ENCODE measurements at places on chromosomes 11 and 22.
A peak's percentile ranks its signal among the peaks of the same experiment; 100 is the strongest.

DNA sequence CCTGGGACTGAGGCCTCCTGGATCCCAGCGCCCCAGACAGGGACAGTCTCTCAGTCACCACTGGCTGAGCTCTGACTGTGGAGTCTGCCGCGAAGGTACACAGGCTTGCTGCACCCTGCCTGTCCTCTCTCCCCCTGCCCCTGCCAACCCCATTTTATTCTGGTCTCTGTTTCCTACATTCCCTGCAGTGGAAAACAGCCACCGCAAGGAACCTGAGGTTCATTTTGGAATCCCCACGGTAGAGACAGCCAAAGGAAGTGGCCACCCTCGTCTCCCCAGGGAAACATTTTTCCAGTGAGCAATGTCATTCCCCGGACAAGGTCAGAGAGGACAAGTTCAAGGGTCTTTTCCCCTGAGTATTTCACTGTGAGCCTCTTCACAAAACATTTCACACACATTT lies 56.6 kb downstream of the FBXO7 start:
- DNase-seq, result no peak

- peak; percentile 93 for DNase-seq
These were observed at the start of gene MCAM for GRCh38 chr11:119316729-119317591. MCAM (minus strand) TSS chr11:119317130; CDS start chr11:119317101, 29 bp downstream.

DNA sequence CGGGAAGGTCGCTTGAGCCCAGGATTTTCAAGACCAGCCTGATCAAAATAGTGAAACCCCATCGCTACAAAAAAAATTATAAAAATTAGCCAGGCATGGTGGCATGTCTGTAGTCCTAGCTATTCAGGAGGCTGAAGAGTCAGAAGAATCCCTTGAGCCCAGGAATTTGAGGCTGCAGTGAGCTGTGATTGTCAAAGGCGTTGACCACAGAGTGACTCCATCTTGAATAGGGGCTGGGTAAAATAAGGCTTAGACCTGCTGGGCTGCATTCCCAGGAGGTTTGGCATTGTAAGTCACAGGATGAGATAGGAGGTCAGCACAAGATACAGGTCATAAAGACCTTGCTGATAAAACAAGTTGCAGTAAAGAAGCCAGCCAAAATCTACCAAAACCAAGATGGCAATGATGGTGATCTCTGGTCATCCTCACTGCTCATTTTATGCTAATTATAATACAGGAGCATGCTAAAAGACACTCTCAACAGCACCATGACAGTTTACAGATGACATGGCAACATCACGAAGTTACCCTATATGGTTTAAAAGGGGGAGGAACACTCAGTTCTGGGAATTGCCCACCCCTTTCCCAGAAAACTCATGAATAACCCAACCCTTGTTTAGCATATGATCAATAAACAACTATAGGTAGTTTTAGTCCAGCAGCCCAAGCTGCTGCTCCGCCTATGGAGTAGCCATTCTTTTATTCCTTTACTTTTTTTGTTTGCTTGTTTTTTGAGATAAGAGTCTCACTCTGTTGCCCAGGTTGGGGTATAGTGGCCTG lies 2.8 kb upstream of the RDX start:
- DNase-seq, result no peak

DNA sequence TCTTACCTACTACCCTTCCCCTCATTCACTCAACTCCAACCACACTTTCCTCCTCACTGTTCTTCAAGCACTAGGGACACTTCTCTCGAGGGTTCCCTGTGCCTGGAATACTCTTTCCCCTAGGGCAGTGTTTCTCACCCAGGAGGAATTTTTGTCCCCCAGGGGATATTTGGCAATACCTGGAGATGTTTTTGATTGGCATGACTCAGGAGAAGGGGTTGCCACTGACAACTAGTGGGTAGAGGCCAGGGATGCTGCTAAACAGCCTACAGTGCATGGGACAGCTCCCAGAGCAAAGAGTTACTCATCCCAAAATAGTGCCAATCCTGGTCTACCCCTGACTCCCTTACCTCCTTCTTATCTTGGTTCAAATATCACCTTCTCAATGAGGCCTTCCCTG lies 40.0 kb downstream of the BTG4 start:
- no peak for DNase-seq

DNA sequence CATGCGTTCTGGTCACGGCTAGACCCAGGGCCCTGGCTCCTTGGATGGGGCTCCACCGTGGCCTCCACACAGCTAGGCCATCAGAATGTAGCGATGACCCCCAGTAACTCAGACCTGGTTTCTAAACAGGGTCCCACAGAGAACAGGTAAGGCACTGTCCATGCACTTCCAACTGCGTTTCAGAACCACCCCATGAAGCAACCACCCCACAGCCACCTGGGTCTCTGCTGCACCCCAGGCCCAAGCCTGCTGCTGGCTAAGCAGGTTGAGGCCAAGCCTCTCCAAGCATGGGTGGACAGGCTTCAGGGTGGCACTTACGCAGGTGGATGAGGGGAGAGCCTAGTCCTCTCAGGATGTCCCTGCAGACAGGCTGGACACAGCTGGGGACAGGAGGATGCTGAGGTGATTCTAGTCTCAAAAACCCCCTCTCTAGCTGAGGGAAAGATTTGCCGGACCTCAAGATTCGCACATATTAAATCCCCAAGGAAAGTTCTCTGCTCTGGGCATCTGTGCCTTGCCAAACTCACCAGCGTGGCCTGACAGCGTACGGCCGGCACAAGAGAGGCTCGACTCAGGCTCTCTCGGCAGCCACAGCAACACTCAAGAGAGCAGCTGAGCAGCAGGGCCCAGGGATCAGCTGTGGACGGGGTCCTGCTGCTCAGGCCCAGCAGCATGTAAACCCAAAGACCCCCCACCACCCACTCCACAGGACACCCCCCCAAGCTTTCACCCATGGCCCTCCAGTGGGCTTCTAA lies 141.6 kb downstream of the CRYBB2 start:
- DNase-seq, result no peak

DNA sequence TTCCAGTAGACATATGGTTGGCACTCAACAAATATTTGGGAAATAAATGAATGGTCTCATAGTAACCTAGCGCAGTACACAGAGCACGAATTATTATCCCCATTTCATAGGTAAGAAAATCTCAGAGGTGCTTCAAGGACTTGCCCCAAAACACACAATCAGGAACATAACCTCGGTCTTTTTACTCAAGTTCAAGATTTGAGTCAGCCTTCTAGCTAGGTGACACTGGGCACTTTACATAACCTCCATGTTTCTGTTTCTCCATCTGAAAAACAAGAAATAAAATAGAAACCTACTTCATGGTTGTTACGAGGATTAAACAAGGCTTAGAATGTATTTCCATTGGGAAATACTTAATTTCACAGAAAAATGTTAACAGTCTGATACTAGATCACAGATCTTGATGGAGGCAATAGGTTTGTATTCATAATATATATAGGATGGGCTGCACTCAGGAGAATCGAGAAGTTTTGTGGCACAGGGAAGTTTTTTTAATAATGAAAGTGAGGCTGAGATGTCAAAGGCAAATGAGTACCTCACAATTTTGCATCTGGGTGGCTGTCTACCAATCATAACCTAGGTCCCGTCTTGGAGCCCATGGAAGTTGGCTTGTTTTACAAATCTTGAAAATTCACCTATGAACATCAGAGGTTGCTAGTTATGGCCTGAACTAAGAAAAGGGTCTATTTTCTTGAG lies 147.4 kb upstream of the ZC3H12C start:
- no peak for DNase-seq

DNA sequence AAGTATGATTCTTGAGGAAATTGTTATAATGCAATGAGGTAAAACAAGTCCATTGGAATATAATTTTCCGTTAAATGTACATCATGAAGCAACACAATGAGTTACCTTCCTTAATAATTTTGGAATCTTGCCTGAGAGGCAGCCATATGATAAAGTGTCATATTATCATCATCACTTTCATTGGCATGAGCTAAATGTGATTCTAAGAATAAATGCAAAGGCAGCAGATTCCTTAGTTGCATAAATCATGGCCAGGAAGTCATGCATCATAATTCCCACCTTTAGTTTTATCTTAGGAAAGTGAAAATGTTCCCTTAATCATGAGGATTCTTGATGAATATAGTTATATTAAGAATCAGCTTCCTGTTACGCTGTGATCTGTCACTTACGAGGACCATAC lies 14.2 kb upstream of the MMP1 start:
- DNase-seq, result no peak

- no peak for DNase-seq
These were observed at the start of gene PRSS23 for GRCh38 chr11:86800076-86800959. PRSS23 (plus strand) TSS chr11:86800542; CDS start chr11:86807644, 7,102 bp downstream.

DNA sequence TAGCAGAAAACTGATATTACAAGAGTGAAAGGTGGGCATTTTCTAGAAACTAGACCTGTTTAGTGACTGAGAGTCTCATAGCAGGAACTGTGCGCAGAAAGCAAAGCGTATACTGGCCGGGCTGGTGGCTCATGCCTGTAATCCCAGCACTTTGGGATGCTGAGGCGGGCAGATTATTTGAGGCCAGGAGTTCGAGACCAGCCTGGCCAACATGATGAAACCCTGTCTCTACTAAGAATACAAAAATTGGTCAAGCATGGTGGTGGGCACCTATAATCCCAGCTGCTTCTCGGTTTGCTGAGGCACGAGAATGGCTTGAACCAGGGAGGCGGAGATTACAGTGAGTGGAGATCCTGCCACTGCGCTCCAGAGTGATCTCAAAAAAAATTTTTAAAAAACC lies 1.8 kb upstream of the NUP98 start:
- no peak for DNase-seq

DNA sequence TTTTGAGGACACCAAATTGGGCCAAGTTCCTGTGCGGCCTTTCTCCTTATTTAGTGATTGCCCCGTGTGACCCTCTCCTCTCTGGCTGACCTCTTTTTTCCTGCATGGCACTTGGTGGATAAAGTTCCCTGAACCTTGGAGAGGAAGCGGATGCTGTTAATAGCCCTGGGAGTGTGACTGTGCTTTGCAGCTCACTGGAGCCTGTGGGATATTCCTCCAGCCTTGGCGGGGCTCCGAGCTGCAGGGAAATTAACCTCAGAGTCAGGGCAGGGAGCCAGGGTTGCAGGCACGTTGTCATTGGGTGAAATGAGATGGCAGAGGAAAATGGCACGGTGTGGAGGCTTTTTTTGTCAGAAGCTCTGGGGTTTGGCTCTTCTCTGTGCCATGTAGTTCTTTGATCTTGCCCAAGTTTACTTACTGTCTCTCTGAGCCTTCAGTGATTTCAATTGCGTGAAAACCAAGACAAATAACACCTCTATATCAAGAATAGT lies 965 bp downstream of the OR9Q1 start:
- DNase-seq, result no peak

GRCh38 chr22:38021206-38021605 lies 36.0 kb upstream of the PICK1 start:
- DNase-seq, result no peak

GRCh38 chr11:9701799-9702198 lies 37.9 kb downstream of the SWAP70 start:
- DNase-seq, result no peak

GRCh38 chr11:47060807-47061206 lies 115.9 kb downstream of the ARFGAP2 start:
- DNase-seq, result peak; percentile 53

GRCh38 chr11:134856056-134856971 lies 444.3 kb upstream of the B3GAT1 start:
- DNase-seq, result no peak

GRCh38 chr11:10317776-10318526 lies 13.1 kb downstream of the ADM start:
- DNase-seq, result no peak

GRCh38 chr22:28977060-28977459 lies 84.6 kb downstream of the C22orf31 start:
- no peak for DNase-seq

DNA sequence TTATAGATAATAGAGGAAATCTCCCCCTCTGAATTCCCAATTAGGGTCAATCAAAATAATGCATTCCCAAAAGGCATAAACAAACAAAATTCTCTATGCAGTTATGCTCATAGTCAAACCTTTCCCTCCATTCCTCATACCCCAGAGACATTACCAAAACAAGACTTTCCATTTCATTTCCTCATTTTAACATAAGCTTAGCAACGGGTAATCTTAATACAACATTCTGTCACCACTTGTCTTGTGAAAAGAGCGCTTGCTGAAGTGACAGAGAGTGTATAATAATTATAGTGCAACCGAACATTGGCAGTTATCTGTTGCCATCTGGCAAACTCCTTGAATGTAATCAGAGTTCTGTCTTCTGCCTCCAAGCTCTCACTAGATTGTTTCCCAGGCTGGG lies 1.2 kb upstream of the SLN start:
- DNase-seq, result no peak

GRCh38 chr11:69648679-69649575 lies 8.0 kb downstream of the CCND1 start:
- no peak for DNase-seq

- DNase-seq, result no peak
These were observed 13.4 kb downstream of the RAB36 start for GRCh38 chr22:23158516-23159290.

DNA sequence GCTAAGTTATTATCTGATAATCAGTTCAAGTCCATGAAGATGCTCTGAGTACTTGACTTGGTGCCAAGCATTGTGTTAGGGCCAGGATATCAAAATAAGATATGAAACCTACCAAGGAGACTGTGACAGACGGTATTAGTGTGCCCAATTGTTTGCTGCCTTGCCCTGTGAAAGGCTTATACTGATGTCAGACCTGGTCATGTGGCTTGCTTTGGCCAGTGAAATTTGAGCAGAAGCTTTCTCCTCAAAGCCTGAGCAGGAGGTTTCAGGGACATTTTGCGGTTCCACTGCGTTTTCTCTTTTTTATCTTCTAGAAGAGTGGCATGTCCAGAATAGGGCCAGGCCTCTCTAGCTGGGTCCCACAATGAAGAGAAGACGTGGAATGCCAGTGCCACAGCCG lies 15.8 kb upstream of the PKNOX2 start:
- DNase-seq, result no peak

- peak; percentile 46 for DNase-seq
These were observed 23.4 kb downstream of the PANX1 start for GRCh38 chr11:94151903-94152677.

- DNase-seq, result no peak
These were observed 42.3 kb downstream of the CSF2RB start for GRCh38 chr22:36955691-36956090.

DNA sequence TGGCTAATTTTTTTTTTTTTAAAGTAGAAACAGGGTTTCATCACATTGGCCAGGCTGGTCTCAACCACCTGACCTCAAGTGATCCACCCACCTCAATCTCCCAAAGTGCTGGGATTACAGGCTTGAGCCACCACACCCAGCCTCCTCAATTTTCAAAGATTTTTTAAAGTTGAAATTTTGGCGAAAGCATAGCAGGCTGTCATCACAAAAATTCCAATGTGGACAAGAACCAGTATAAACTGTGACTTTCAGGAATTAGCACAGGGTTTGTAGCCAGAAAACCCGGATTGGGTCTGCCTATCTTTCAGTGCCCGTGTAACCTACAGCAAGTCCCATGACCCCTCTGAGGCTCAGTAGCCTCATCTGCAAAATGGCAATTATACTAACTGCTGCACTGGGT lies 80.2 kb downstream of the SGSM3 start:
- no peak for DNase-seq

GRCh38 chr22:22141771-22142591 lies 102.6 kb upstream of the VPREB1 start:
- DNase-seq, result no peak

All from NB4 (cell line).